A375 (cell line): ENCODE measurements at places on chromosomes 4 and X. TPM values are rescaled to one million over a fixed set of nuclear protein-coding genes. Genes with fewer than 3 reads are reported as not detected.

ATP1B4 gene
- total RNA-seq: not detected in 2 replicates

CT45A3 gene
- 161 and 205 TPM in 2 replicates for total RNA-seq

ENPEP gene
- 0.24 and 0.68 TPM in 2 replicates for total RNA-seq

XAGE2 gene
- total RNA-seq: not detected in 2 replicates

ZFYVE28 gene
- 3.6 and 5.0 TPM in 2 replicates for total RNA-seq

ANKRD37 gene
- 14.4 and 23.7 TPM in 2 replicates for total RNA-seq

NXF2B gene
- 3.4 TPM in 1 of 2 replicates, not detected in the other for total RNA-seq

PHOX2B gene
- not detected in 2 replicates for total RNA-seq

G3BP2 gene
- 51.0 and 61.7 TPM in 2 replicates for total RNA-seq

FRMPD4 gene
- total RNA-seq: 0.79 and 0.93 TPM in 2 replicates

GYPE gene
- not detected in 2 replicates for total RNA-seq

COL4A5 gene
- total RNA-seq: 4.9 and 7.2 TPM in 2 replicates

LRP2BP gene
- total RNA-seq: 0.15 and 0.24 TPM in 2 replicates

CABS1 gene
- total RNA-seq: not detected in 2 replicates

NIPAL1 gene
- total RNA-seq: 2.0 and 4.1 TPM in 2 replicates

CRLF2 gene
- total RNA-seq: not detected in 2 replicates

DDX60 gene
- total RNA-seq: 4.0 and 5.0 TPM in 2 replicates

PRR27 gene
- not detected in 2 replicates for total RNA-seq

PDCL2 gene
- 3.0 and 3.1 TPM in 2 replicates for total RNA-seq

JCHAIN gene
- not detected in 2 replicates for total RNA-seq

TMPRSS11D gene
- 0.05 TPM in 1 of 2 replicates, not detected in the other for total RNA-seq

HPGDS gene
- total RNA-seq: not detected in 2 replicates

USP17L13 gene
- total RNA-seq: not detected in 2 replicates

RXFP1 gene
- total RNA-seq: not detected in 2 replicates

MYOZ2 gene
- 0.24 TPM in 1 of 2 replicates, not detected in the other for total RNA-seq

AWAT2 gene
- total RNA-seq: not detected in 2 replicates

SPATA4 gene
- total RNA-seq: 0.05 and 0.30 TPM in 2 replicates

INTS6L gene
- total RNA-seq: 2.1 and 2.2 TPM in 2 replicates

TBC1D9 gene
- 9.3 and 13.6 TPM in 2 replicates for total RNA-seq

RAB39B gene
- total RNA-seq: 5.3 TPM in 2 replicates

LETM1 gene
- 112 and 114 TPM in 2 replicates for total RNA-seq

SSX4B gene
- total RNA-seq: 0.53 and 1.0 TPM in 2 replicates

RHOXF1 gene
- not detected in 2 replicates for total RNA-seq

C1QTNF7 gene
- total RNA-seq: not detected in 2 replicates

SPANXC gene
- total RNA-seq: 8.1 and 11.7 TPM in 2 replicates

SCML2 gene
- 5.2 and 5.7 TPM in 2 replicates for total RNA-seq

MAGEA12 gene
- total RNA-seq: 115 and 120 TPM in 2 replicates

FMR1NB gene
- total RNA-seq: not detected in 2 replicates

PABPC4L gene
- 0.90 and 1.1 TPM in 2 replicates for total RNA-seq

NDST4 gene
- not detected in 2 replicates for total RNA-seq

AMER1 gene
- total RNA-seq: 4.5 and 5.2 TPM in 2 replicates

KCTD8 gene
- total RNA-seq: 0.30 and 0.58 TPM in 2 replicates

MUC7 gene
- total RNA-seq: not detected in 2 replicates

CHRDL1 gene
- total RNA-seq: 17.2 and 17.6 TPM in 2 replicates

TMSB15B gene
- 1.5 and 2.1 TPM in 2 replicates for total RNA-seq

SLIT2 gene
- 1.5 and 2.9 TPM in 2 replicates for total RNA-seq

NKX6-1 gene
- 2.0 and 2.1 TPM in 2 replicates for total RNA-seq

VCX3B gene
- total RNA-seq: 31.7 and 34.5 TPM in 2 replicates

VCX2 gene
- 31.6 and 37.1 TPM in 2 replicates for total RNA-seq

CFAP47 gene
- 0.03 and 0.08 TPM in 2 replicates for total RNA-seq

DRD5 gene
- not detected in 2 replicates for total RNA-seq

FSTL5 gene
- 0.41 and 0.56 TPM in 2 replicates for total RNA-seq

CPE gene
- 9.6 and 11.4 TPM in 2 replicates for total RNA-seq

PARM1 gene
- total RNA-seq: 0.19 and 0.32 TPM in 2 replicates

NEUROG2 gene
- 0.26 TPM in 1 of 2 replicates, not detected in the other for total RNA-seq

OTC gene
- not detected in 2 replicates for total RNA-seq

ETDA gene
- not detected in 2 replicates for total RNA-seq

CEP135 gene
- total RNA-seq: 20.3 and 21.2 TPM in 2 replicates
